Activated CD4-positive, alpha-beta T cell treated with anti-CD3 and anti-CD28 coated beads, Interleukin-2, Interleukin-6, amounts not matched to agents 100 ng/mL and 50 ng/mL, durations not matched to agents 16 hours and 8 hours (primary cell): ENCODE measurements at places on chromosomes 11 and 22.

DNA sequence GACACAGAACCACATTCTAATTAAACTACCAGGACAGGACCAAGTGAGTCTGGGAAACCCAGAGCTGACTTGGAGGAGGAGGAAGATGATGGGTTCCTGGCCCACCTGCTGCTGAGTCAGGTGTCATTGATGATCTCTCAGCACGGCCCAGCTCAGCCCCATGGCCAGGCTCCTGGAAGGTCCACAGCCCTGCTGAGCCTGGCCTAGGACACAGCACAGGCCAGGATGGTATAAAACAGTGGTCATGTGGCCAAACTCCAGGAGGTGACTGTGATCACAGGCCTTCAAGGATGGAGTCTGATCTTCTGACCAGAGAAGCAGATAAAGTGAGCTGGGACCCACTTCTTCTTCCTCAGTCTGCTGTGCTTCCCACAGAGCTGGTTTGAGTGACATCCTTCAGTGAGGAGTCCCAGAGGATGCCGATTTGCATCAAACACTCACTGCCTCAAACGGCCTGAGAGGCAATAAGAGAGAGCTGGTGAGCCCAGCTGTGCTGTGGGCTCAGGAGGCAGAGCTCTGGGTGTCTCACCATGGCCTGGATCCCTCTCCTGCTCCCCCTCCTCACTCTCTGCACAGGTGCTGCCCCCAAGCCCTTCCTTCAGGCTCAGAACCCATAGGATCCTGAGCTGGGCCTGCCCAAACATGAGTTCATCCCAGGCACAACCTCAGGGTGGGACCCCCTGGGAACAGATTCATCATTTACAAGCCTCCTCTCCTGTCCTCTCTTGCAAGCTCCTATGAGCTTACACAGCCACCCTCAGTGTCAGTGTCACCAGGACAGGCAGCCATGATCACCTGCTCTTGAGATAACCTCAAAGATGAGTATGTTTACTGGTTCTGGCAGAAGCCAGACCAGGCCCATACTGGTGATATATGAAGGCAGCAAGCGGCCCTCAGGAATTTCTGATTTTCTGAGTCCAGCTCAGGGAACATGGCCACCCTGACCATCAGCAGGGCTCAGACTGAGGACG lies 37.7 kb upstream of the IGLL5 start:
- DNase-seq: no peak

- peak; percentile 56 for DNase-seq
Observed at GRCh38 chr22:29625090-29625825, 21.8 kb downstream of the NF2 start.

- DNase-seq: no peak
Observed at GRCh38 chr11:60916669-60917206, 2.8 kb downstream of the TMEM109 start.

DNA sequence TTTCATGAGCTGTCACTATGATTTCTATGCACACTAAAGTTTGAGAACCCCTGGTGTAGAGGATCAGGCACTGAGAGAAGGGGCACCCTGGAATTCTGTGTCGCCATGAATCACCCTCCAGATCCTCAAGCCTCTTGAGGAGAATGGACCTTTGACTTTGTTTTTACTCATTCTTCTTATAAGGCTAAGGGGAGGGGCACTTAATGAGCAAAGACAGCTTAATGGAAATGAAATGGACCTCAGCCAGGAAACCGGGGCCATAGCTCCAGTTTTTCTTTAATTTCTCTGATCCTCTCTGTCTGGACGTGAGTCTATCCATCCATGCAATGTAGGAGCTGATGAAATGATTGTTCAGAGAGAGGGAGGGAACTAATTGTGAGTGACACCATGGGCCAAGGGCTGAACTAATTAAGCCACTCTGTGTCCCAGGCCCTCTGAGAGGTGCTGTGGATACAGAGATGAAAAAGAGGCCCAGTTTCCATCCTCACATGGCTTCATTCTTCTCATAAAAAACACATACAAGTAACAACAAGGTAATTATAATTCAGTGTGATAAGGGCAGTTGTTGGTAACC lies 32.8 kb downstream of the OR2AT4 start:
- no peak for DNase-seq

GRCh38 chr22:19870153-19871022 lies 15.7 kb upstream of the GNB1L start:
- no peak for DNase-seq

DNA sequence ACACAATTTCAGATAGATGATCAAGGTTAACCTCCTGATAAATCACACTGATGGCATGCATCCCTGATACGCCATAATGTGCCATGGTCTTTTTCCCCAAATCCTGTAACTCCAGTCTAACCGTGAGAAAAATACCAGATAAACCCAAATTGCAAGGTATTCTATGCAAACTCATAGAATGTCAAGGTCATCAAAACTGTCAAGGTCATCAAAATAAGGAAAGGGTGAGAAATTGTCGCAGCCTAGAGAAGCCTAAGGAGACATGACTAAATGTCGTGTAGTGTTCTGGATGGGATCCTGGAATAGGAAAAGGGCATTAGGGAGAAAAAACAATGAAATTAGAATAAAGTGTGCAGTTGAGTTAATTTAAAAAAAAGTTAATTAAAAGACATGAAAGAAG lies 4.7 kb downstream of the TTC12 start:
- DNase-seq: no peak

- DNase-seq: no peak
Observed at GRCh38 chr11:35761899-35762298, 99.3 kb downstream of the TRIM44 start.

DNA sequence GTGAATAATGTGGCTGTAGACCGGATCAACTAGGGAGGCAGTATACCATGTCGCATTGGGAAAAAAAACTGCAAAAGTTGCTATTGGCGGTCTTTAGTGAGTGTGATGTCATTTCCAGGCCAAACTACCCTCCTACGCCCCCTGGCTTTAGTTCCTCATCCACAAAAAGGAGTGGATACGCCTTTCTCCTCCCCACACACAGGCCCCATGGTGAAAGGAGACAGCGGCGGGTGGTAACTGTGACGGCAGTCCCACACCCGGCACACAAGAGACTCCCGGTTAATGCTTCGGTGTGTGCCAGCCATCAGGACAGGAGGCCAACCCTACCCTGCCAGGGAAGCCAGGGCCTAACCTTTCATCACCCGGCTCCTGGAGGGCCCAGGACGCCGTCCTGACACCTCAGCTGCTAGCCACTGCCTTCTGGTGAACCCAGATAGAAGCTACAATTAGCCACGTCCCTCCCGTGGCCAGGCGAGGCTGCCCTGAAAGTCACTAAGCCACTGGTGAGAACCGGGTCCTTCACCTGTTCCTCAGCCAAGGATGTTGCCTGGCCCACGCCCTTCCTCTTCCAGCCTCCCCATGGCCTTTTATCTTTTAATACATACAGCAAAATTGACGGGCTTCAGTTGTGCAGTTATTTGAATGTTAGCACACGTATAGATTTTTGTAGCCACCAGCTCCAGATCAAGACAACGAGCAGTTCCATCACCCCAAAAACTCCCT lies 10.8 kb downstream of the TP53I11 start:
- DNase-seq: no peak

DNA sequence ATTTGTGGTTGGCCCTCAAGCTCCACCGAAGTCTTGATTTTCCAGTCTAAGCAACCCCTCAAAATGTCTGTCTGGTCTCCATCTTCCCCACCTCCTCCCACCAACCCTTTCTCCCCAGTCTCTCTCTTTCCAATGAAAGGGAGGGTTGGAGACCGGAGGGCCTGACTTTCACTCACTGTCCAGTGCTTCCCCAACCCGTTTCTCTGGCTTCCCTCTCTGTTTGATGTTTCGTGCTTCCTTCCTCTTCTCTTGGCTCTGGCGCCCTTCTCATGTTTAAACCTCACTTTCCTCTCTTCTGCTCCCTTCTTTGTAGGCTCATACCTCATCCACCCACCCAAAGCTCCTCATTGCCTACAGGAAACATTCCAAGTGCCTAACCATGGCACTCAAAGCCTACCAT lies 11.1 kb upstream of the VPS37C start:
- no peak for DNase-seq

DNA sequence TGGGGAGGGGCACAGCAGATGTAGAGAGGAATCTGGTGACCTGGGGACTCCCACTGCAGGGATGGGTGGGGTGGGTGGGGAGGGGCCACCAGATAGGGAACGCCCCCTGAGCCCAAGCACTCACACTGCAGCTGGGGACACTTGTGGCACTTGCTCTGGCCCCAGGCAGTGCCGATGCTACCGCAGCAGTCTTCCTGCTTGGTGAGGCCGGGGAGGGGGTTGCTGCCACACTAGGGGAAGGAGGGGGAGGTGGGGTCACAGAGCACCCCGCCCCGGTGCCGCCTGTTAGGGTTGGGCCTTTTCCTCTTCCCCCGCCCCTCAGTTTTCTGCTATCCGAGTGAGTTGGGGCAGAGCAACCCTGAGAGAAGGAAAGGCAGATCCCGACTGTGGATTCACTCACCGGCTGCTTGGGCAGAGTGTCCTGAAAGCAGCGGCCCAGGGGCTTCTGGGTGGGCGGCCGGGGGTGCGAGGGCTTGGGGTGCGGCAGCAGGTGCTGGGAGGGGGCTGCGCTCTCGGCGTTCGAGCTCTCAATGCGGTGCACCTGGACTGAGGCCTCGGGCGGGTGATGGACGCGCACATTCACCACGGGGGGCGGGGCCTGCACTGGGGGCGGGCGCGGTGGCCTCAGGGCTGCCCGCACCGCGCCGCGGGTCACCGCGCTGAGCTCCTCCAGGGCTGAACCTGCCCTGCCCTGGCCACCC lies 4.7 kb downstream of the LTBP3 start:
- DNase-seq: peak; percentile 74

GRCh38 chr11:59142530-59143507 lies at the start of gene FAM111A:
Gene FAM111A, plus strand, starts transcription at chr11:59142856. Its CDS starts 6,017 bp downstream, at chr11:59148873.
- DNase-seq: peak; percentile 93

GRCh38 chr22:19845054-19845722 lies 9.5 kb downstream of the GNB1L start:
- no peak for DNase-seq

DNA sequence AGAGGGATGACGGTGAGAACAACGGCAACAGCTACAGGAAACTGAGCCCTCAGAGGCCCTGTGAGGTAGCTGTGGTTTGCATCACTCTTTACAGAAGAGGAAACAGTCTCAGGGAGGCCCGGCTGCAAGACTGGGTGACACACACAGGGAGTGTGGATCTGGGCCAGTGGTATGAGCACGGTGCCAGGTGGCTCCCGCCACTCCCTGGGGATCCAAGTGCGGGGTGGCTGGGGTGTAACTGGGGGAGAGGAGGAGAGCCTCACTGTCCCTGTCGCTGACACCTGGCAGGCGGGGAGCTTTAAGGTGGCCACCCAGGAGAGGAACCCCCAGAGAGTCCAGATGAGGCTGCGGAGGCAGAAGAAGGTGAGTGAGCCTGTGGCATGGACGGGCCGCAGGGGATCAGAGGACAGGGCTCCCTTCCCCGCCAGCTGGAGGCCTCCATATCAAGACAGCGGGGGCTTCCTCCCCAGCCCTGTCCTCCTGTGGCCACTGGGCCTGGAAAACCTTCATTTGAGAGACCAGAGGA lies 5.6 kb downstream of the RGL4 start:
- peak; percentile 91 for DNase-seq

- no peak for DNase-seq
Observed at GRCh38 chr11:91163619-91164451, 941.0 kb upstream of the CHORDC1 start.

- no peak for DNase-seq
Observed at GRCh38 chr11:45752106-45752505, 52.8 kb upstream of the SLC35C1 start.

DNA sequence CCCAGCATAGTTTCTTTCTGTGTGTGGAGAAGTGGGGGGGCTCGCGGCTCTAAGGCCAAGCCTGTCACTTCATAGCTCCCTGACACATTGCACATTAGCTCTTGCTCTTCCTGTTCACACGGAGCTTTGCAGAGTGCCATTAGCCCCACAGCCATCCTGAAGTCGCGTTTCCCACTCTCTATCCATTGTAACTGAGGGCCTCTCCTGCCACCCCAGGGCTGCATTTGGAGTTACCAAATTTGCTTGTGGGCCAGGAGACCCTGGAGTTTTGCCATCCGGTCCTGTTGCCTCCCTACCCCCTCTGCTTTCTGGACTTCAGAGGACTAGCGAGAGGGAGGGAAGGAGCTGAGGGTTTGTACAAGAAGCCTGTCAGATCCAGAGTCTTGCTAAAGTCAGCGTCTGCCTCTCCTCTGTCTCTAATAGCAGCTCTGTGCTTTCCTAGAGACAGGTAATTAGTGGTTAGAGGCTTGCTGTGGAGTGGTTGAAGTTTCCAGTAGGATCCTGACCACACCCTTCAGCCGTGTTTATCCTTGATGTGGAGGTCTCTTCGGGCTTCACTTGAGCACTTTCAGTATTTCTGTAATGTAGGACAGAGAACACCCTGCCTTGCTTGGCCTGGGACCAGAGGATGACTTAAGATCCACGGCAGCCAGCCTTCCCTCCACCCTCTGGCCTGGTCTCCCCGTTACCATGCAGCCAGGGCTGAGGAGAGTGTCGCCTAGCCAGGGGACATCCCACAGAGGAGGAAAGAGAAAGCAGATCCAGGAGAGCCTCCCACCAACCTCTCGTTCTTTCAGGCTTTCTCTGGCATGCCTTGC lies 14.1 kb downstream of the DCPS start:
- peak; percentile 47 for DNase-seq

DNA sequence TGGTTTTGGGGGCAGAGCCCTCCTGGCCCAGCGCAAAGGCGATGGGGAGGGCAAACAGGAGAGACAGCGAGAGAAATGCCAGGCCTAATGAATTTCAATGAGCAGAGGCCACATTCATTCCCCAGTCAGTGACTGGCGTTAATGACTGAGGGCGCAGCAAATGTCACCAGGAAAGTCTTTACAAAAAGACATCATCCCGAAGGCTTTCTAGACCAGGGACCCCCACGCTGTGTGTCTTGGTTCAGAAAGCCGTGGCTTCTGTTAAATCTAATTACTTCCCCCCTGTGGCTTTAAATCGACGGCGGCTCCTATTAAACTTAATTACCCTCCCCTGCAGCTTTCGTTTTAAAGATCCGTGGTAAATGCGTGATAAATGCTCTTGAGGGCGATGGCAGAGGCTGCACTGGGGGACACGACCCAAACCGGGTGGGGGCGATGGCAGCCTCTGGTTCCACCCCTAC lies 1.6 kb upstream of the FGF19 start:
- no peak for DNase-seq

GRCh38 chr22:23752090-23752691 lies 1.3 kb upstream of the ZNF70 start:
- DNase-seq: no peak

- no peak for DNase-seq
Observed at GRCh38 chr11:76073724-76074123, 132.6 kb downstream of the WNT11 start.

DNA sequence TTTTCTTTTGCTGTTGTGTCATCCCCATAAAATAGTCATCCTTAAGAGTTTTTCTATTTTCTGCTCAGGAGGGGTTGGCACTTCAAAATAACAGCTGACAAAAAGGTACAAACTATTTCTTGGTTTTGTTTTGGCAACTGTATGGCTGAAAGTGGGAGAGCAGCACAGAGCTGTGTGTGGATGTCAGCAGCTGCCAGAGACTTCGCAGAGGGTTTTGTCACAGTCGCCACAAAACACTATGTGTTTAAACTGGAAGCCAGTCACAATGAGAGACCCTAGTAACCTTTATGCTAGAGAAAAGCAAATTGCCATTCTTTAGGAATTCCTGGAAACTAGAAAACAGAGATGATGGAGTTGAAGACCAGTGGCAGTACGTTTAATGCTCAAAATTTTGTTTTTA lies 189.6 kb upstream of the CCDC90B start:
- no peak for DNase-seq

- DNase-seq: no peak
Observed at GRCh38 chr11:12842933-12843636, 166.0 kb upstream of the RASSF10 start.
